ENCODE measurements at places on chromosomes 6 and 20.

- no peak for DNase-seq
Measured at GRCh38 chr6:128275681-128276080, 244.7 kb downstream of the PTPRK start.

- no peak for DNase-seq
Measured at GRCh38 chr6:148944608-148945007, 197.8 kb downstream of the UST start.

DNA sequence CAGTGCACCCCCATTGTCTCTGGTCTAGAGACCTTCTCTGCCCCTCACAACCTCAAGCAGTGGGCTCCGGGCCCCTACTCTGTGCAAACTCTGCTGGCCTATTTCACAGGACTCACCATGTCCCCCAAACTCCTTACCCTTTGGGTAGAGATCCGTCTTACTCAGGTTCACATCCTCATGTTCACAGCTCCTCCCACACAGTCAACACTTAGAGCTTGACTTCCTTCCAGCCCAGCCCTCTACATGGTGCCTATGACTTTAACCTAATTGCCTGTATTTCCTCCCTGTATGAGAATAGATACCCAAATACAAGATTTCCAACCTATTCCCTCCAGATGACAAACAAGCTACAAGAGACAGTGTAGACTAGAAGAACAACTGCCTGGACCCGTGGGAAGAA is 528.6 kb upstream of the JARID2 start:
- DNase-seq, result no peak

DNA sequence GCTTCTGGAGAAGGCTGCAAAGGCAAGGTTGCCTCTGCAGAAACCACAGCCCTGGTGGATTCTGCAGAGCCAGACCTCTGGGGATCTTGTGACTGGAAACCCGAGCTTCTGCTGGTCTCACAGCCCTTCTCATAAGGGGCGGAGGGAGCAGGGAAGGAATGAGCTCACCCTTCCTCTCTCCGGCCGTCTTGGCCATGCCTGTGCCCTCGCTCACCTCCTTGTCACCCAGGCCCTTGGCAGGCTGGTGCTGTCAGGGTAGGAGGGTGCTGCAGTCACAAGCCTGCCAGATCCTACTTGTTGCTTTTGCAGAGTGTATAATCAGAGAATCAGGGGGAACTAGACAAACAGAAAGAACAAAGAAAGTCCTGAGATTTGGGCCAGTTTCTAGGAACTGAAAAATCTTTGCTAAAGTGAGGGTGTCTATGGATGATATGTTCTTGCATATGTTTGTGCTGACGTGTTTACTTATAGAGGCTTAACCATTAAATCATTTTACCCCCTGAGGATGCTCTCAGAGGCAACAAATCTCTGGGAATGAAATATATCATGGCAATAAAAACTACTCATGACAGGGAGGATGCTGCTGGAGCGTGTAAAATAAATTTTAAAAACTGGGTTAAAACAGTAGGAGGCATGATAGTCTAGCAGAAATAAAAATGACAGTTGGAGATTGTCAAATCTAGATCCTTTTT is 244.9 kb upstream of the SOX4 start:
- DNase-seq, result peak; percentile 36

DNA sequence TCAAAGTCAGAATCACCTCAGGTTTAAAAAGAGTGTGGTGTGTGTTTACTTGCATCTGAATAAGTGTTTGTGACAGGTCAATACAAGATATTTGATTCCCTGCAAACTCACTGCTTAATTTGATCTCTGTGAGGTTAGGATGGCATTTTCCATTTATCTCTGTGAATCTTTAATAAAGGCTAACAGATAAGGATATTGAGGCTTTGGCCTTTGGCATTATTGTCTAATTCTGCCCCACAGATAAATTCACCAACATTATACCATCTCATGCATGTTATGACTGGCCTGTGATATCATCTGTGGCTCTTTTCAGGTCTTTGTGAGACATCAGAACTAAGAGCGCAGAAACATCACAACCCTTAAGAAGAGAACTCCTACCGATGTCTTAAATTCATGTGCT is 84.7 kb downstream of the TRMT6 start:
- DNase-seq, result no peak

DNA sequence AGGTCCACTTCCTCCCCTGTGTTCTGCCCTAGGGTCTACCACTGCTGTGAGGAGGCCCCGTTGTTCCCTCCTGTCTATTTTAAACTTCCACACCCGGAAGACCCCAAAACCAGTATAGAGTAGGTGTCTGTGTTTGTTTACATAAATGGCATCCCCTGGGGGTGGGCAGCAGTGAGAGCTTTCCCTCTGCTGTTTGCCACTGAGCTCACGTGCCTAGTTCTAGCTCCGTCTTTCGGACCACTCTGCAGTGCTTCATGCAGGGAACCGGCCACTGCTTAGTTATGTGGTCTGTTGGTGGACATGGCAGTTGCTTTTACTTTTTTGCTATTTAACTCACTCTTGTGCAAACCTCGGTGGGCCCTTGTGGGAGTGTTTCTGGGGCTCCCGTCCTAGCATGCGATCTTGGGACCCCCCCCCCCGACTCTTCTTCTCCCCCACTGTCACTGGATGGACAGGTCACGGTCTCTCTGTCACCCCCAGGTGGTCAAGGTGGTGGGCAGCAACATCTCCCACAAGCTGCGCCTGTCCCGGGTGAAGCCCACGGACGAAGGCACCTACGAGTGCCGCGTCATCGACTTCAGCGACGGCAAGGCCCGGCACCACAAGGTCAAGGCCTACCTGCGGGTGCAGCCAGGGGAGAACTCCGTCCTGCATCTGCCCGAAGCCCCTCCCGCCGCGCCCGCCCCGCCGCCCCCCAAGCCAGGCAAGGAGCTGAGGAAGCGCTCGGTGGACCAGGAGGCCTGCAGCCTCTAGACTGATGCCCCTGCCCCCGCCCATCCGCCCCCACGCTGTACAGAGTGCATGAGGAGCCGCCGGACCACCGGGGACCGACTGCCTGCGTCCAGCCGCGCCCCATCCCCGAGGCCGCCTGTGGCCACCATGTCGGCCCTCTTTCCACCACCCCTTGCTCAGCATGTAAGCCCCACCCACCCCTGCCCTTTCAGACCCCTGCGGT is 40.9 kb downstream of the VSTM2L start:
- no peak for DNase-seq

DNA sequence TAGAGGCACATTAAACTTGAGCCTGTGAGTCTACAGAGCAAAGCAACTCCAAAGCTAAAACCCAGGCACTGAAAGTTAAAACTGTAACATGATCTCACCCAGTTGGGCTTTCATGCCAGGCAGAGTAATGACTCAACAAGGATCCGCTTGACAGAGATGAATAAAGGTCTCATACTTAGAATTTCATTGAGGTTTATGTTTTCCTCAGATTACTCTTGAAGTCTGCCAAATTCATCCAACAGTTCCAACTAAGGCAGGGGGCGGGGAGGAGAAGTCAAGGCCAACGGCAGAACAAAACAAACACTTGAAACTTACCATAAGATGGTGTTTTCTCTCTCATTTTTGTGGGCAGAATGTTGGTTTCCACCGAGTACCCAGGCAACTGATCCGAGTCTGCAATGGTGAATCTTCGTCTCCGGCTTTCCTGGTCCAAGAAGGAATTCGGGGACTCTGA is 54.0 kb upstream of the IPCEF1 start:
- DNase-seq, result peak; percentile 93

DNA sequence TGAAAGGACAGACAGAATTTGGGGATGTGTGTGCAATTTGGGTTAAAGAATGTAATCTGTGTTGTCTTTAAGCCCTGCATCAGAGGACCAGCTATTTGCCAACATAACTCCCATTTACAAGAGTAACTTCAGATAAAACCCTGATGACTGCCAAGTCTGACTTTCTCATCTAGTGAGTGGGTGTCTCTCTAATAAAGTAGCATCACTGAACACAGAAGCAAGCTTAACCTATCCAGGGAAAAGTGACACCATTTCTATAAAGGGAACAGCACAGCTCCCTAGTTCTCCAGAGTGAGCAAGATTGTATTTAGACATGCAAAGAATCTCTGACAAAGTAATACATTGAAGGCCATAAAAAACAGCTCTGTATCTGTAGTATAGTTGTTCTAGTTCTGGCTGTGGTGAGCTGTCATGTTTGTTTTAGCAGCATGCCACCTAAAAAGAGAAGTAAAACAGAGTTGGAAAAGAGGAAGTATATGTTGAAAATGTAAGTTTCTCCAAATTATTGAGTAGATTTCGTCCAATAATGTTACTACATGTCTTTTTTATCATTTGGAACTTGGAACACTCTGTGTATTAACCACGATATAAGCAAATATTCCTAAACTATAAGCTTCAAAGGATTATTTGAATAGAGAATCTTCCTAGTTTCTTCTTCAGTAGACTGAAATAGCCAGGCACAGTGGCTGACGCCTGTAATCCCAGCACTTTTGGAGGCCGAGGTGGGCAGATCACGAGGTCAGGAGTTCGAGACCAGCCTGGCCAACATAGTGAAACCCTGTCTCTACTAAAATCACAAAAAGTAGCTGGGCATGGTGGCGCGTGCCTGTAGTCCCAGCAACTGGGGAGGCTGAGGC is 8.8 kb upstream of the PIM1 start:
- no peak for DNase-seq

DNA sequence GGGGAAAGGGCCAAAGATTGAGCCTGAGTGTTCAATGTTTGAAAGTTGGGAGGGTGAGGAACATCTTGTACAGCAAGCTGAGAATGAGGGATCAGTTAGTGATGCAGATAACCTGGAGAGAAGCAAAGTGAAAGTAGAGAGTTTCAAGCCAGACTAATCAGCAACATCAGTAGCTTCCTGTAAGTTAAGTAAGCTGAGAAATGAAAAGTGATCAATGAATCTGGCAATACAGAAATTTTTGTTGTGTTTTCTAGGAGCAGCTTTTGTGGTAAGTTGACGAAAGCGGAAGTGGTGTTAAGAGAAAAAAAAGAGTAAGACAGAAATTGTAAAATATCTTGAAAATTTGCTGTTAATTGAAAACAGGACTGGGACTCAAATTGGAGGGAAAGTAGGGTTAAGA is 855.5 kb upstream of the MAP3K7 start:
- DNase-seq, result no peak

DNA sequence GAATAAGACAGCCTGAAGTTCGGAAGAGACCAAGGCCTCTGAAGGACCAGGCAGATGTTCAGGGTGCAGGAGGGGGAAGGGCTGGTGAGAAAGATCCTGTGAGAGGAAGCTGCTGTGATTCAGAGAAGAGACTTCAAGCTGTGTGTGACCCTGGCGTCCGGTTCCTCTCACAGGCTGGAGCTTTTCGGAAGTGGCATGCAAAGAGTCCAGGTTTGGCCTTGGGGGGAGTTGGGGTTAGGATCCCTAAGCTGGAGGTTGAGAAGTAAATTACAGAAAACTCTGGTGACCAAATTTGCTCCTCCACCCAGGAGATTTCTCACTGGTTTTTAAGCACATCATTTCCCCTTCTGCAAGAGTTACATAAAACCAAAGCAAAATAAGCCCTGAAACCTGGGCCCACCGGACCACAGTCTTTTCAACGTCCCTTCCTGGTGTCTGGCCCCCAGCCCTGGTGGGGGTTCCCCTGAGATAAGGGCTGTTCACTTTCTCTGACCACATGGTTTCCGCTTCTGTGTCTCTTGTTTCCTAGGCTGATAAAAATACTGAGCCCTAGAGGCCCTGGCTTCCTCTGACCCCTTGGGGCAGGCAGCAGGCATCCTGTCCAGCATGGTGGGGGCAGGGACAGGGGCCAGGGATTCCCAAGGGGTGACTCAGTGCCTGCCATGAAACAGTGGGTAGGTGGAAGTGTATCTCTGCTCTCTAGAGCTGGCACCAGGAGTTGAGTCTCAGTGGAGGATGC is 12.0 kb upstream of the LTA start:
- no peak for DNase-seq

- DNase-seq, result no peak
Measured at GRCh38 chr6:3762359-3762758, 10.8 kb upstream of the PXDC1 start.

GRCh38 chr20:10249822-10250221 is 31.2 kb downstream of the SNAP25 start:
- no peak for DNase-seq

- no peak for DNase-seq
Measured at GRCh38 chr6:119322034-119322433, 27.5 kb downstream of the MAN1A1 start.

DNA sequence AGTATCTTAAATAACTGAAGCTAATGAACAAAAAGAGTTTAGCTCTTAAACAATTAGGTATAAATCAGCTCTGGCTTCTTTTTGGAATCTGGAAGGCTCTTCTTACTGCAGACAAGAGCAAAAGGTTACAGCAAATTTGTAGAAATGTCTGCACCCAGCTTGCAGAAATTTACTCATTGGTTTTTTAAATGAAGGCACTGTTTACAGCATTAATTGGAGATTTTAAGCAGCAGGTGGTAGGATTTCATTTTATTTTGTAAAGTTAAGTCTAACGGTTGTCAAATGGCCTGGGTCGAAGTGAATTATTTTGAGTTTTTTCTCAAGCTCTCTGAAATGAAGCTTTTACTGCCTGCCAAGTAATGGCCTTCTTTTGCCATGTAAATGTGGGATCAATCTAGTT is 102.1 kb downstream of the NRSN1 start:
- no peak for DNase-seq

DNA sequence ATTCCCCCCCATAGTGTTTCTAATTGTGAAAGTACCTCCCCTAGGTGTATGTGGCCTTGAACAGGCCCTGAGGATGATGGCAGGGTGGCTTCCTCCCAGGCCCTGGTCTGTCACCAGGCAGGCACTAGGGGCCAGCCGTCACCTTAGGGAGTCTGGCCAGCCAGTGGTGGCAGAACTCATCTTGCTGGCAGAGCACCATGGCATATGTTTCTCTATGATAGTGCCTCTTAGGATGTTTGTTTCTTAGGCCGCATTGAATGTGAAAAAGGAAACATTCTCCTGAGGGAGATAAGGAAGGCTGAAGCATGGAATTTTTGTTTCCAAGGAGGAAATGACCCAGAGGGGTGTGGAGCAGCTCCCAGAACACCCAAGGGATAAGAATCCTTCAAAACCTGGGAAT is 45.2 kb upstream of the KLHL31 start:
- DNase-seq, result no peak

DNA sequence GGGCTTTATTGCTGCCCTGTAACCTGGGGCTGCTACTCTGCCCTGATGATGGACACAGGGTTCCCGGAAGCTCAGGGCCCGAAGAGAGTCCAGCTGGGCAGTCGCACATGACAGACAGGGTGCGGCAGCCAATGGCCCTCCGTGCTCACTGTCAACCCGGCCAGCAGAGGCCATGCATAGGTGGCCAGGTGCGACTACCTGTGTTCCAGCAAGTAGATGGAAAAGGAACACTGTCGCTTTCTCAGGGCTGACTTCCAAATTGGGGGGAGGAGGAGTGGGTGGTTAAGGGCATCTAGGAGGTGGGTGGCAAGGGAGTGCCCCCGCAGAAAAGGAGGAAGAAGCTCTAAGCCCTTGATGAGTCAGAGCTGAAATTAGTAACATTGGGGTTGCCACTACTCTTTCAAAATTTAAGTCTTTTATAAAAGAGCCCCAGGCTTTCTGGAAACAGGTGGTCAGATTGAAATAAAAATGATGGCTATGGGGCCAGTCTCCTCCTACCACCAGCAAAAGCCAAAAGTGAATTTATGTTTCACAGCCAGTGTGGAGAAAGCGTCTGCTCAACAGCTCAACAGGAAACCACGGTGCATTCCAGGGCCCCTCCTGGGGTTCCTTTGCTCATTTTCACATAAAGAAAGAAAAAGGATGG is 2.3 kb upstream of the RAMACL start:
- peak; percentile 71 for DNase-seq

GRCh38 chr20:48395816-48396546 is 431.8 kb downstream of the PREX1 start:
- DNase-seq, result no peak
